ENCODE measurements at places on chromosomes 1 and 21. TPM values are rescaled to one million over a fixed set of nuclear protein-coding genes. Genes with fewer than 3 reads are reported as not detected.

Gene NDC1
- 25.4 TPM for total RNA-seq

Gene PLEKHG5
- total RNA-seq = 1.8 TPM

Gene FLG2
- total RNA-seq = not detected

Gene COL16A1
- not detected for total RNA-seq

Gene SRSF10
- total RNA-seq = 224 TPM

Gene CNTN2
- total RNA-seq = not detected

Gene HCRTR1
- total RNA-seq = not detected

Gene GBP6
- total RNA-seq = 0.31 TPM

Gene OR10J5
- total RNA-seq = not detected

Gene APCS
- not detected for total RNA-seq

Gene CFAP45
- total RNA-seq = 0.25 TPM
